ENCODE measurements at places on chromosomes 1 and 21. TPM values are rescaled to one million over a fixed set of nuclear protein-coding genes. Genes with fewer than 3 reads are reported as not detected.

Gene WDR64
- total RNA-seq = not detected

Gene TARBP1
- total RNA-seq = 14.8 TPM

Gene JAM2
- 34.0 TPM for total RNA-seq

Gene C4BPA
- not detected for total RNA-seq

Gene MR1
- total RNA-seq = 11.8 TPM

Gene LRRC71
- total RNA-seq = not detected

Gene ACTL8
- not detected for total RNA-seq

Gene LRRN2
- 0.13 TPM for total RNA-seq

Gene NPPA
- total RNA-seq = 0.47 TPM

Gene TMIGD3
- not detected for total RNA-seq

All from myocyte (in vitro differentiated cells).